Activated CD4-positive, alpha-beta memory T cell treated with anti-CD3 and anti-CD28 coated beads, Interleukin-2, amount 10 ng/mL, durations not matched to agents 7 days and 5 days (primary cell): ENCODE measurements at places on chromosomes 6 and 20. TPM values are rescaled to one million over a fixed set of nuclear protein-coding genes. Genes with fewer than 3 reads are reported as not detected.
A peak's percentile ranks its signal among the peaks of the same experiment; 100 is the strongest.

GRCh38 chr6:15960740-15961634 lies 167.9 kb upstream of the MYLIP start:
- no peak for DNase-seq

DNA sequence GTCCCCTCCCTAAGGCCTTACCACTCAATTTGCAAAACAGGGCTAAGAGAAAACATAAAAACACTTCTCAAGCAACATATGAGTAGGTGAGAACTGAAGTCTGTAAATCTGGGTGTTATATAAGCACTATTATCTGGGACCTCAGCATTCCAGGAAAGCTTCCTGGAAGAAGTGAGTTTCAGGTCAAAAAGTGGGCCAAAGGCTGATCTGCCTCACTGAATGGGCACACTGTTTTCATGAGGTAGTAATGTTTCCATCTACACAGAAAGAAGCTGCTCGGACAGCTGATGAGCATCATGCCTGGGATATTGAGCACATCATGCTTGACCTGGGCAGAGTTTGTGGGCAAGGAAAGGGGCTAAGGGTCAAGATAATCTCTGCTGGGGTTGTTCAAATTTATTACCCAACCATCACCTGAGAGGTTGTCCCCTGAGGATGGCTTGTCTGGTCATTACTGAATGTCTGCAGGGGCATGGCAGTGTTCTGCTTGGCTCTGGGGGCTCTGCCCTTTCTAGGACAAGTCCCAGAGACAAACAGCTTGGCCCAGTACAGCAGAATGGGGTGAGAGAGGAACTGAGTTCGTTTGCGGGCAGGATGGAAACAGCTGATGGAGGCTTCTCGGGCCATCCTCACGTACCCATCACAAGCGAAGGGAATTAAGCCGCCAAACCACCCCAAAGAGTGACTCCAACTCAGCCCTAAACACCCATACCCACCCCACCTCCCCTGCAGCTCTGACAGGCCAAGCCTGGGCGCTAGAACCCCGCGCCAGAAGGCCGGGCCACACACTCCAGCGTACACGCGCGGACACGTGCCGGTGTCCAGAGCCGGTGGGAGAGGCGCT lies 1.2 kb upstream of the SYNJ2 start:
- no peak for DNase-seq

DNA sequence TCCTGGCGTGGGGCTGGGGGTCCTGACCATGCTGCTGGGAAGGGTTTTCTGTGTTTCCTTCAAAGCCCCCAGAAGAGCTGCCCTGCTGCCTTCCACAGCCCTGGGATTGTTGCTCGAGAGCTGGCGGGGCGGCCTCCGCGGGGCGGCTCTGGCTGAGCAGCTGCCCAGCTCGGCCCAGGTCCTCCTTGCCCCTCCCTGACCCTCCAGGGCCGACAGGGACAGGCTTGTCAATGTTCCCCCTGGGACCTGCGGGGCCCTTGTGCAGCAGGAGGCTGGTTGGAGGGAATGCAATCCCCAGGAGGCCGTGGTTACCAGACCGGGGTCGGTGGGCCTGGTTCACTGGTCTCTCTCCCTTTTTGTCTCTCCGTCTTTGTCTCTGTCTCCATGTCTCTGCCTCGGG lies 19.9 kb downstream of the GATA5 start:
- DNase-seq, result no peak

GRCh38 chr6:142307963-142308748 lies 6.3 kb downstream of the ADGRG6 start:
- no peak for DNase-seq

GRCh38 chr6:30778001-30778635 lies 33.8 kb upstream of the IER3 start:
- no peak for DNase-seq

GRCh38 chr20:59125836-59126235 lies 37.8 kb upstream of the ZNF831 start:
- DNase-seq, result no peak

- no peak for DNase-seq
These were observed 83.9 kb downstream of the MAP3K7 start for GRCh38 chr6:90502866-90503407.

GRCh38 chr20:20690676-20691476 lies 21.6 kb downstream of the RALGAPA2 start:
- no peak for DNase-seq

- DNase-seq, result no peak
These were observed 80.0 kb upstream of the TOP1 start for GRCh38 chr20:40948465-40949267.

- peak; percentile 42 for DNase-seq
These were observed 5.5 kb upstream of the SOX4 start for GRCh38 chr6:21587961-21588480.

CAGE1 gene
- total RNA-seq, result 0.08 TPM

DNA sequence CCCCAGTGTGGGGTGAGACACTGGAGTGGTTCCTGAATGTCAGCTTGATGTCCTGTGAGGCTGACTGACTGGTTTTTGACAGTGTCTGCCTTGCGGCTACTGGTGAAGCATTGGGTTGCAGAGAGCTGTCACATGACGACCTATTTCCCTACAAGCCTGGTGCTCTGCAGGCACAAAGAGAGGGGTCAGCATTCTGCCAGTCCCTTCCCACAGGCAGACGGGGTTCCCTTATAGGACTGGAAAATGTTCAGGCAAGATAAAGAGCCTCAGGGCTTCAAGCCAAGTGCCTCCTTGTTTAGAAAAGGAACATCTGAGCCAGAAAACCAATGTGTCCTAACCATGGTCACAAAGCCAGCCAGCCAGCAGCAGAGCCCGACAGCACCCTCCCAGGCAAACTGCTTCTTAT lies 11.0 kb downstream of the LY86 start:
- DNase-seq, result no peak

DNA sequence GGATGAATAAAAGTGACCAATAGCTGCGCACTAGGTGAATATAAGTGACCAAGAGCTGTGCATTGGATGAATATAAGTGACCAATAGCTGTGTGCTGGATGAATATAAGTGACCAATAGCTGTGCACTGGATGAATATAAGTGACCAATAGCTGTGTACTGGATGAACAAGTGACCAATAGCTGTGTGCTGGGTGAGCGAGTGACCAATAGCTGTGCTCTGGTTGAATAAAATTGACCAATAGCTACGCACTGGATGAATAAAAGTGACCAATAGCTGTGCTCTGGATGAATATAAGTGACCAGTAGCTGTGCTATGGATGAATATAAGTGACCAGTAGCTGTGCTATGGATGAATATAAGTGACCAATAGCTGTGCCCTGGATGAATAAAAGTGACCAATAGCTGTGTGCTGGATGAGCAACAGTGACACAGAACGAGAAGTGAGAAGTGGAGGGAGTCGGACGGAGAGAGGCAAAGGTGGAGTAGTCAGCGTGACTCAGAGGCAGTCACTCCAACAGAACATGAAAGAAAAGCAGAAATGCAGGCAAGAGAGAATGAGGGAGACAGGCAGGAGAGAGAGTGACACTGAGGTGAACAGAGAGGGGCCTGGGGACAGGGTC lies 38.5 kb downstream of the RBM38 start:
- no peak for DNase-seq

MYCT1 gene
- not detected for total RNA-seq

AIF1 gene
- 11.3 TPM for total RNA-seq

TMEM170B gene
- 0.50 TPM for total RNA-seq

SIRPG gene
- total RNA-seq, result 109 TPM

KHDC1 gene
- total RNA-seq, result 8.5 TPM

GRCh38 chr6:136149311-136149710 lies 100.8 kb downstream of the MTFR2 start:
- DNase-seq, result no peak

CFAP61 gene
- not detected for total RNA-seq
